Breast epithelium (tissue), 4 donors: ENCODE measurements at places on chromosomes 7 and 10. TPM values are rescaled to one million over a fixed set of nuclear protein-coding genes. Genes with fewer than 3 reads are reported as not detected.

The ACBD7 gene
- 1.0 TPM for total RNA-seq

The CYP3A4 gene
- 0.59 TPM for total RNA-seq

The GTF2IRD2 gene
- 30.4 TPM for total RNA-seq

The FZD1 gene
- total RNA-seq = 11.0 TPM

The C10orf53 gene
- not detected for total RNA-seq

The UNCX gene
- not detected for total RNA-seq

- H3K4me3 ChIP-seq = no peak overlapping the region
- H3K27ac ChIP-seq = peak overlapping the region; percentile 86
- no peak for DNase-seq
- no peaks in the 10 kb centered on the region for H3K27me3 ChIP-seq
- H3K36me3 ChIP-seq = no peaks in the 10 kb centered on the region
- no peaks in the 10 kb centered on the region for H3K4me1 ChIP-seq
These were observed 17.6 kb downstream of the GLI3 start for GRCh38 chr7:42219447-42219846.

- H3K4me1 ChIP-seq = no peaks in the 10 kb centered on the region
- H3K27ac ChIP-seq = no peak overlapping the region
- no peaks in the 10 kb centered on the region for H3K36me3 ChIP-seq
- no peak overlapping the region for H3K4me3 ChIP-seq
- no peak for DNase-seq
These were observed 57.3 kb upstream of the TMEM72 start for GRCh38 chr10:44853796-44854195.

GRCh38 chr10:131177431-131178327 is 133.8 kb downstream of the TCERG1L start:
- no peak overlapping the region for H3K27ac ChIP-seq
- DNase-seq = no peak
- no peak overlapping the region for H3K4me3 ChIP-seq
- H3K27me3 ChIP-seq = no peaks in the 10 kb centered on the region

- no peaks in the 10 kb centered on the region for H3K27me3 ChIP-seq
- no peak overlapping the region for H3K27ac ChIP-seq
- no peak for DNase-seq
- no peaks in the 10 kb centered on the region for H3K36me3 ChIP-seq
These were observed 546.9 kb downstream of the KCNMA1 start for GRCh38 chr10:77090381-77091356.

DNA sequence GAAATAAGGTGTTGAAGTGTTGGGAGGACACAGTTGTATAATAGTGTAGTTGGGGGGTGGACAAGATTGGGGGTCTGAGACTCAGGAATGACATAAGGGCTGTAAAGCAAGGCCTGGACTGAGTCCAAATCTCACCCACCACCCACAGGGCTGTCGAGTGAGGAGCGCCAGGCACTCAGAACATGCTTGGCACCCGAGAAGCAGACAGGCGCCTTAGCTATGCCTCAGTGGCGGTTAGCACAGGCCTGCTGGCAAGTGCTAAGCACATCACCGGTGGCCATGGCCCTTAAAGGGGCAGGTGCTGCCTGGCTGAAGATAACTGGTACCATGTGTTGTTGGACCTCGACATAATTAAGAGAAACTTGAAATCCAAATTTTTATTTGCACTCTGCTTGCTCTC is 90.7 kb downstream of the COL13A1 start:
- no peak overlapping the region for H3K4me3 ChIP-seq
- H3K27ac ChIP-seq = no peak overlapping the region
- no peaks in the 10 kb centered on the region for H3K27me3 ChIP-seq
- no peaks in the 10 kb centered on the region for H3K36me3 ChIP-seq
- no peaks in the 10 kb centered on the region for H3K4me1 ChIP-seq

DNA sequence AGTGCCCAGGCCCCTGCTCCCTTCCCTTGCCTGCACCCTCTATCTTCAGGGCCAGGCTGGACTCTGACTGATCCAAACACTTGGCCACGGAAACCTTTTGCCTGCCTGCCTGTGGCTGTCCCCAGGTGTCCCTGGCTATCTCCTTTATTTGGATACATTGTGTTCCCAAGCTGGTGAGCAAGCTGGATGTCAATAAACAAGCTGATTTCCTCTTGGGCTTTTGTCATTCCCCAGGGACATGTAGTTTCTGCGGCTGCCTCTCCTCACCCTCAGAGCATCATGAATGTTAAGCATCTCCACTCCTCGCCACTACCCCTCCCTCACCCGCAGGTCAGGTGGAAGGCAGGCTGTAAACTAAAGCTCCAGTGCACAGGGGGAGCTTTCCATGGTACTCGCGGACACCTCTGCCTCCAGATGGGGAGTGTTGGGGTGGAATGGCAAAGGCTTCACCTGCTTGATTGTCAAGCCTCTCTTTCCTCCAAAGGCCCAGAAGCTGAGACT is 6.9 kb downstream of the GHRHR start:
- no peaks in the 10 kb centered on the region for H3K27me3 ChIP-seq
- no peak for DNase-seq
- no peaks in the 10 kb centered on the region for H3K36me3 ChIP-seq

DNA sequence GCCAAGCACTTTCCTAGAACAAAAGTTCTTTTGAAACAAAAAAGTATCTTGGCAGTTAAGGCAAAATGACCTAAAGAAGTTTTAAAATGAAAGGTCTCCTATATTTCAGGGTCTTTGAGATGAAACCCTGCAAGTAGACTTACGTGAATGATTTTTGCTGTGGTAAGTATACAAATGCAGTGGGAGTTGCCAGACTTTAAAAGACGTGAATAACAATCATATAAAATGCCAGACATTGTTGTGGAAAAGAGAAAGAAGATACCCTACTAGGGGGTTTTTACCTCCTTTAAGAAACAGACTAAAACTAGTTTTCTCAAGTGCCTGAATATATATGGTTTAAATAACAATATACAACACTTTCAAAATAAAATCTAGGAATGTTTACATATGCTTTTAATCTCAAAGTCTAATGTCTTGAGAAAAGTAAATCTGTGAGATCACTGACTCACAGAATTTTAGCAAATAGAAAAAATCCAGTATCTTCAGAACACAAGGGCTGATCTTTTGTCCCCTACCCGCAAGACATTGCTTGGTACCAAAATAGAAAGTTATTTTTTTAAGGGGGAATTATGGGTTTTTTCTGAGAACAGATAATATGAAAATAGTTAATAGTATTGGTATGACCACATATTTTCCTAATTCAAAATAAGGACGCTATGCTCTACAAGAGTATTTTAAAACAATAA is 29.5 kb downstream of the LRRC17 start:
- no peak overlapping the region for H3K4me3 ChIP-seq
- peak overlapping the region; percentile 50 for H3K27ac ChIP-seq
- H3K4me1 ChIP-seq = no peaks in the 10 kb centered on the region
- H3K36me3 ChIP-seq = no peaks in the 10 kb centered on the region

- H3K27me3 ChIP-seq = no peaks in the 10 kb centered on the region
- H3K27ac ChIP-seq = no peak overlapping the region
- no peaks in the 10 kb centered on the region for H3K36me3 ChIP-seq
- H3K4me1 ChIP-seq = no peaks in the 10 kb centered on the region
These were observed 127.6 kb upstream of the NANOS1 start for GRCh38 chr10:118901906-118902305.

- H3K27me3 ChIP-seq = no peaks in the 10 kb centered on the region
- no peak overlapping the region for H3K4me3 ChIP-seq
- no peak overlapping the region for H3K27ac ChIP-seq
- H3K36me3 ChIP-seq = no peaks in the 10 kb centered on the region
These were observed 22.4 kb downstream of the UBTD1 start for GRCh38 chr10:97520978-97521761.

GRCh38 chr7:25643770-25644394 is 415.6 kb upstream of the NPVF start:
- DNase-seq = no peak
- H3K27ac ChIP-seq = no peak overlapping the region
- no peaks in the 10 kb centered on the region for H3K27me3 ChIP-seq
- no peaks in the 10 kb centered on the region for H3K4me1 ChIP-seq

DNA sequence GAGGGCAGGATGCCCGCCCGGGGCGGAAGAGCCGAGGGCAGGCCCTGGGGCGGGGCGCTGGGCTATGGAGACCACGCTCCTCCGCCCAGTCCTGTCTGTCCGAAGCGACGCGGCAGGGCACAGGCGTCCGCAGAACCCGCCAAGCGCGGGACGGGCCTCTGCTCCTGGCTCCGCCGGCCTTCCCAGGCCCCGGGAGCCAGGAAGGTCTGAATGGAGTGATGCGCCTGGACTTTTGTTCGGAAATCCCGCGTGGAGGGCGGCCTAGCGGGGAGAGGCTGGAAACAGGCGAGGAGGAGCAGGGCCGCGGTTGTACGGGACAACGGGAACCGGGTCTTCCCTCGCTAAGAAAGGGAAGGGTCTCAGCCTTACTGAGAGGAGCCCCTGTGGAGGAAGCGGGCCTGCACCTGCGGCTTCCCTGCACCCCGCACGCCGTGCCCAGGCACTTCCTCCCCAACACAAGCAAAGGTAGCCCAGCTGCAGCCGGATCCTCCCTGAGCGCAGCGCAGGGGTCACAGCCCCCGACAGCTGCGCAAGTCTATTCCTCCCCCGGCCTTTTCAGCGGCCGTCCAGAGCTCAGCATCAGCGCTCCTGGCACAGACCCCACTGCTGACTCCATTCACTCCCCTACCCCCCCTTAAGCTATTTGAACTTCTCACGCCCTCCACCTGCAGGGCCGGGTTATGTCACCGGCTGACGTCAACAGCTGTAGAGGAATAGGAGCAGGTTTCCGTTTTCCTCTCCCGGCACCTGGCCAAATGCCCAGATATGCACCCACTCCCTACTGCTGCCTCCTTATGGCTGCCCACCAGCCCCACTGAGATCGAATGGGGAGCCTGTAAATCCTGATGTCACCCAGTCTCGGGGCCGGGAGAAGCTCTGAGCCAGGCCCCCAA is 143.2 kb upstream of the RET start:
- H3K4me1 ChIP-seq = no peaks in the 10 kb centered on the region
- H3K27ac ChIP-seq = no peak overlapping the region
- H3K27me3 ChIP-seq = no peaks in the 10 kb centered on the region
- peak overlapping the region; percentile 20 for H3K4me3 ChIP-seq
- H3K36me3 ChIP-seq = no peaks in the 10 kb centered on the region

DNA sequence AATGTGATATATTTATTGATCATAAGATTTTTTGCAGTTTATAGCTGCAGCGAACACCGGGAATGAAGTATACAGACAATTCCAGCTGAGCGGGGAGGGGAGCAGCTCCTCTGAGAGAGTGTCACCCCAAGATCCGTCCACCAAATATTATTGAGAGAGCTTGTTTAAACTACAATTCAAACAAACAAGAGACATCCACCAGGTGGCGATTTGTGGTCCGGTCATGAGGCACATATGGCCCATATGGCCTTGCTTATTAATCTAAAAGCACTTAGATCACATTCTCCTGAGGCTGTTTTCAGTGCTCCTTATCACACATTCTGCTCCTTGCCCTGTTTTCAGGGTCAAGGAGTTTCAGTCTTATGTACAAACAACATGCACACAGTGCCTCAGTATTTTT is 83.1 kb downstream of the THSD7A start:
- H3K4me1 ChIP-seq = no peaks in the 10 kb centered on the region
- H3K4me3 ChIP-seq = no peak overlapping the region

- H3K4me3 ChIP-seq = no peak overlapping the region
- H3K4me1 ChIP-seq = no peaks in the 10 kb centered on the region
- DNase-seq = no peak
- no peaks in the 10 kb centered on the region for H3K36me3 ChIP-seq
- no peak overlapping the region for H3K27ac ChIP-seq
These were observed 17.5 kb downstream of the CCNY start for GRCh38 chr10:35353805-35354204.

GRCh38 chr10:129536336-129536735 is 69.3 kb downstream of the MGMT start:
- no peak overlapping the region for H3K4me3 ChIP-seq
- no peak overlapping the region for H3K27ac ChIP-seq
- H3K27me3 ChIP-seq = no peaks in the 10 kb centered on the region
- peaks cover 3% of the 10 kb centered on the region for H3K4me1 ChIP-seq
- no peaks in the 10 kb centered on the region for H3K36me3 ChIP-seq
- DNase-seq = no peak

GRCh38 chr10:113221756-113222168 is 271.7 kb downstream of the TCF7L2 start:
- H3K36me3 ChIP-seq = no peaks in the 10 kb centered on the region
- DNase-seq = no peak
- H3K4me1 ChIP-seq = no peaks in the 10 kb centered on the region
- no peak overlapping the region for H3K27ac ChIP-seq
- H3K27me3 ChIP-seq = no peaks in the 10 kb centered on the region

DNA sequence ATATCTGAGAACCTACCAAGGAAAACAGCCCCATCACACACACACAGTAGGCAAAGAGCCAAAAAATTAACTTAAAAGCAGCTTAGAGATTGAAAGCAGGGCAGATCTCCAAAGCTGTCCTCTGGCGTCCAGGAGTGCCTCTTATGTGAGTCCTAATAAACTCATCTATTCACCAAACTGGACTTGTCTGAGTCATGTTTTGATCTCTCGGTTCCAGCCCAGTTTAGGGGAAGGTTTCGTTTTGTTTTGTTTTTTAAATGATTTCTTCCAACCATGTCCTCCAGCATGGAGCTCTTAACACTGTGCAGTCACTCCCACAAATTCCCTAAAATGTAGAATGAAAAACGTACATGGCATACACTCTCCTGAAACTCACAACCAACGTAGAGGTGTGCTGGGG is 6.7 kb upstream of the PRSS37 start:
- H3K27me3 ChIP-seq = no peaks in the 10 kb centered on the region
- DNase-seq = no peak
- no peaks in the 10 kb centered on the region for H3K36me3 ChIP-seq
- no peaks in the 10 kb centered on the region for H3K4me1 ChIP-seq

DNA sequence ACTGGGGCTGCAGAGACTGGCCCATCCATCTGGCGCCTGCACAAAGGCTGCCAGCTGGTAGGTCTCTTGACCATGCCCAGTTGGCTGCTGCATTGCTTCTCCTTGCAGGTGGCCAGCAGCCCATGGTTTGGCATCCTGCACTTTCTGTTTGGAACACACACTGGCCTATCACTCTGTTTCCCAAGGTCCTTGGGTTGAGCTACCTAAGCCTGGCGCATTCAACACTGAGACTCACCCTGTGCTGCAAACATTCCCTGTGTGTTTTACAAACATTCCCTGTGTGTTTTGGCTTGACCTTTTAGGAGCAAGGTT is 55.5 kb downstream of the TACR2 start:
- H3K4me1 ChIP-seq = peaks cover 21% of the 10 kb centered on the region
- H3K27ac ChIP-seq = peak overlapping the region; percentile 81
- H3K4me3 ChIP-seq = no peak overlapping the region
- H3K27me3 ChIP-seq = no peaks in the 10 kb centered on the region
- no peak for DNase-seq

GRCh38 chr10:115026056-115026745 is 67.0 kb upstream of the ATRNL1 start:
- no peak overlapping the region for H3K4me3 ChIP-seq
- H3K27me3 ChIP-seq = no peaks in the 10 kb centered on the region
- no peaks in the 10 kb centered on the region for H3K36me3 ChIP-seq
- H3K27ac ChIP-seq = no peak overlapping the region
- no peak for DNase-seq

DNA sequence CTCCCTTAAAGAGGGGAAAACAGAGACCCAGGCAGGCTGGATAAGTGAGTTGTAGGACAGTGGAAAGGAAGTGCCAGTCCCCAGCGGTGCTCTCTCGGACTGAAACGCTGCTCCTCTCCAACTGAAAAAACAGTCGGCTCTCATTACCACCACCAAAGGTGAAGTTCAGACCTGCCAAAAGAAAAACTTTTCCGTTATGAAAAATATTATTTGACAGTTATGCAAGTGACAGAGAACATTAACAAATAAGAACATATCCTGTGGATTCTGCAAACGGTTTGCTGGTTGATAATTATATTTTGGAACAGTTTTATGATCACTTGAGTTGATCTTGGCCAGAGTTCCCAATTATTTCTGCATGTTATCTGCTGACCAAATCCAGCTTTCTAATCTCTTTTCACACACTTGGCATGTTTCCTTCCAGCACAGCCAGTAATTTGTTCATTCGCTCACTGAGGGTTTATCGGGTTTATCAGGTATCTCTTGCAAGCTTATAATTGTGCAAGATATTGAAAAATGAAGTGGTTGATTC is 82.6 kb downstream of the PTPRE start:
- no peaks in the 10 kb centered on the region for H3K36me3 ChIP-seq
- no peak overlapping the region for H3K4me3 ChIP-seq
- DNase-seq = no peak
- no peaks in the 10 kb centered on the region for H3K27me3 ChIP-seq
